ENCODE measurements at places on chromosomes 7 and 10.

DNA sequence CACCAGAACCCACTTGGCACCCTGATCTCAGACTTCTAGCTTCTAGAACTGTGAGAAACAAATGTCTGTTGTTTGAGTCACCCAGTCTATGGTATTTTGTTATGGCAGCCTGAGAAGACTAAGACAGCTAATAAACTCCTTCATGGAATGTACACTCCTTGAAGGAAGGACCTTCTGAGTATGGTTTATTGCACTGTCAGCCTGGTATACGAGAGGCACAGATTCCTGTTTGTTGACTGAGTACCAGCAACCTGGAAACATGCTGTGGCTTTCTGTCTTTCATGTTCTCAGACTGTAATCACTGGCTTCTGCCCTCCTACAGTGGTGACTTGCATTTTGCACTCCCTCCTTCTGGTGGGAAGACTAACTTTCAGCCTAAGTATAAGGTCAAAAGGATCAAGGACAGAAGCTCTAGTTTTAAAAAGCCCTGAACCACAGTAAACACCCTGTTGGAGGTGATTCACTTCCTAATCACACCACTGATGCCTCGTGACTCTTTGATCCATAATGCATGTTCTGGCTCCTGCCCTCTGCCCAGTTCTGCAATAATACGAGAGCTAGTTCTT is 319.0 kb upstream of the NPSR1 start:
- no peak for DNase-seq

DNA sequence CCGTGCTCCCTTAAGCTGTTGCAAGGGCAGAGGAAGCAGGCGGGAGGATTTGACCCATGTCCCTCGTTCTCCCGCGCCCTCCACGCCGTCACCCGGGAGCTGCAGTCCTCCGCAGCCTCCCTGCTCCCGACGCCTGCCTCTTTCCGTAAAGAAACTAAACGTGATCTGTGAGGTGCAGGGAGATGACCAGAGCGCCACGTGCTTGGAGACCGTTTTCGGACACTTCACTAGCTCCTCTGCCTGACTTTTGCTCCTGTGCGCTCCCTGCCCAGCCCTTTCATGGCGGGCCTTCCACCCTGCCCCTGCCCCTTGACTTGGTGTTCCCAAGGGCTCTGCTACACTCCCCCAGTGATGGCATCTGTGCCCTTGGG is 171.2 kb downstream of the LSM5 start:
- DNase-seq: no peak

- no peak for DNase-seq
These were observed 173.8 kb upstream of the PPP2R2D start for GRCh38 chr10:131726967-131727366.

DNA sequence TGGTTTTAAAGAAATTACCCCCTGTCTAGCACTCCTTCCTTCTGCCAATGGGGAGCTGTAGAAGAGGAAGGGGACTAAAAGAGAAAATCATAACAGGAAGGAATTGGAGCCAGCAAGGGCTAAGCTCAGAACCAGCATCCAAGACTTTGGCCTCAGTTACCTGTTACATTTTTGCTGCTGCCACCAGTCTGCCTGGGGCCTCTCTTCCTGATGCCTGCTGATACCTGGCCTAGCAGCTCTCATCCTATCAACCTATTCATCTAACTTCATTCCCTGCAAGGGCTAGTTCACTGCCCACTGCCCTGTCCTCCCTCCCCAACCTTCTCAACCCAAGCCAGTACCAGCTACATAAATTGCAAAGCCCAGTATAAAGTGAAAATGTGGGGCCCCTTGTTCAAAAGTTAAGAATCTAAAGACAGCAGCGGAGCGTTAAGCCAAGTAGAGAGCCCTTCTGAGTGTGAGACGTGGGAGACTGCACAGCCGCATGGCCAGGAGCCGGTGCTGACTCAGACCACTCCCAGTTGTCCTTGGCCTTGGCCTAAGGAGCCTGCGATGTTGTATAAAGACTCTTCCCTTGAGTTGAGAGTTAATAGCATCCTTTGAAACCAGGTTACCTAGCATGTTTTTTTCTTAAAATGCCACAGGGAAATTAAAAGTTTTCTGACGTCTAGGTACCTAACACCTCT is 13.2 kb upstream of the AOC1 start:
- no peak for DNase-seq

DNA sequence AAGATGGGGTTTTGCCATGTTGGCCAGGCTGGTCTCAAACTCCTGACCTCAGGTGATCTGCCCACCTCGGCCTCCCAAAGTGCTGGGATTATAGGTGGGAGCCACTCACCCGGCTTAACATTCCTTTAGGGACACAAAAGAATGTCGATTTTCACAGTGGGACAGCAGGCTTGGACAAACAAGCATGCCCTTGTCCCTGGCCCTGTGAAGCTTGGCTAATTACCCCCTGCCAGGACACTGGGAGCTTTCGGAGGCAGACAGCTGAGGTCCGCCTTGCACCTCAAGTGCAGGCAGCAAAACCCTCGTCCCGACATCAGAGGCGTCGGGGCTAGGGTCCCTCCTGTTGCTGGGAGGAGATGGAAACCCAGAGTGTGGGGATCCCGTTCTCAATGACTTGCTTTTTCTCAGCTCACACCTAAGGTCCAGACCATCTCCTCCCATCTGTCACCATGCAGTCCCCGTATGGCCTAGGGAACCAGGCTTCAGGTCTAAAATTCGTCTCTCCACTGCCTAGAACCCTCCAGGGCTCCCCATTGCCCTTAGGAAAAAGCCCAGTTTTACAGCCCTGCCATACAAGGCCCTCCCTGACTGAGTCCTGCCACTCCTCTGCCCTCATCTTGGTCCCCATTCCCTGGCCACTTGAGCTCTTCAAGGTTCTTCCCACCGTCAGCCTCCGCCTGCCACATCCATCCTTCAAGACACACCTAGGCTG is 6.3 kb upstream of the CLIP2 start:
- no peak for DNase-seq

DNA sequence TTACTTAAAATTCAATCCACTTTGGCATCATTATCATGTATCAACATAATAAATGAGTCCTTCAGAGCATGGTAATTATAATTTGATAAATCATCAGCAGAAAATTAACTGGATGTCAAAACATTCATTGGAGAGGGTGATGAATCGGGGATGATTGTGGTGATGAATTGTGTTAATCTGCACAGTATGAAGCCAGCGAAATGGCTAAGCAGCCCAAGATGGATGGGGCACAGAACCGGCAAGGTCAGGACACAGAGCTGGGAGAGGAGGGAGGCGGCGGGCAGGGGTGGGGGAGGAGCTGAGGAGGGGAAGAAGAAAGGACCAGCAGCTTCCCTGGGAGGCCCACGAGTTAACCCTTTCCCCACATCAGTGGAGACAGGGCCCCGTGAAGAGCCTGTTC is 536.1 kb downstream of the LRMDA start:
- DNase-seq: no peak

GRCh38 chr10:88840881-88841280 is 10.8 kb downstream of the ANKRD22 start:
- no peak for DNase-seq

GRCh38 chr7:132882714-132883428 is 199.0 kb downstream of the CHCHD3 start:
- no peak for DNase-seq

- DNase-seq: no peak
These were observed 198.3 kb downstream of the ADRA2A start for GRCh38 chr10:111275091-111275490.

DNA sequence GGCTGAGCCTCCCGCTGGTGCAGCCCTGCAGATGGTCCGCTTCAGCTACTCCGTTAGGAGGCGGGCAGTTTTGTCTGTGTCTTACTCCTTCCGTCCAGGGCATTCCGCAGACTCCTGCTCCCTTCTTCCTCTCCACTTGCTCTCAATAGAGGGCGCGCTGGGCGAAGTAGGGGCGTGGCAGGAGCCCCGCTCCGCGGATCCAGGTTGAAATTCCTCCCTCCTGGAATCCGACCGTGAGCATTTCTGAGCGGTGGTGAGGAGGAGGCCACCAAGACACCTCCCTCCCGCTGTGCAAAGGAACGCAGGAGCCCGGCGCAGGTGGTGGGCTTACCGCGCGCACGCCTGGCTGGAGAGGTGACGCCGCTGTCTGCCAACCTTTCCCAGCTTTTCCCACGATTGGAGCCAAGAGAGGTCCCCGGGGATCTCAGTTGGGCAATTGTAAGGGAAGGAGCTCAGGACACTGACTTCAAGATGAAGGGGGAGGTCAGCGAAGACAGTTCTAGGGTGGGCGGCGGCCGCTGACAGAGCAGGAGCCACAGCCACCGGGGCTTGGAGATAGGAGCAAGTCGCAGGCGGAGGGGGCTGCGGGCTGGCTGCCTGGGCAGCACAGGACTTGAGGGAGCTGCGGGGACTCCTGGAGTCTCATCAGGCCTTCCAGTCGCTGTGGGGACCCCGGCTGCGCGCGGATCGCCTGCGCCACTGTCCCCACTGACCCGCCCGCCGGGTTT is 1011.3 kb downstream of the XPNPEP1 start:
- DNase-seq: no peak

DNA sequence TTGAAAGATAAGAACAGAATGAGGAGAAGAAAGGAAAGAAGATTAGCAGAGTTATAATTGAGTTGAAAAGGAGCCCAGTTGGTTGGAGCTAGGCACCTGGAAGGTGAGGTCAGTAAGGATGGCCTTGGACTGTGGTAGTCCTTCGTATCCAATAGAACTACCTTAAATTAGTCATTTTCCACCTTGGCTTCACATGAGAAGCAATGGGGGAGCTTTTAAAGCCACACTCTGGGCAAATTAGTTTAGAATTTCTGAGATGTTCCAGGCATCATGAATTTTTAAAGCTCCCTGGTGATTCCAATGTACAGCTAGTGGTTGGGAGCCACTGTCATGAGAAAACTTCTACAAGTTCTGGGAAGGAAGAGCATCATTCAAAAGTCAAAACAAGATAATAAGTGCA is 27.3 kb upstream of the CYP3A5 start:
- no peak for DNase-seq

- no peak for DNase-seq
These were observed 114.1 kb downstream of the EMX2 start for GRCh38 chr10:117656385-117657367.

DNA sequence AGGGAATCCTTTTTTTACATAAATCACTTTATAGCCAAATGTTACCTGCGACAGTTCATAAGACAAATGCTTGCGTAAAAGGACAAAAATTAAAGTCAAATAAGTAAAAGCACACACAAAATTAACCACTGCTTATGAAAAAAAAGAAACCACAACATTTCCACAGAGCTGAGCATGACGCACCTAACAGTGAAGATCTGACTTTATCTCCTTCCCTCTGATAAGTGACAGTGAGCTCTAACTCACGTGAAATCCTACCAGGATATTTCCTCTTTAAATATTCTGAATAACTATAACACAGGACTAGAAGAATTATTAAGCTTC is 225.5 kb downstream of the SFMBT2 start:
- no peak for DNase-seq

GRCh38 chr7:143002106-143002505 is 24.8 kb downstream of the OR9A2 start:
- no peak for DNase-seq

DNA sequence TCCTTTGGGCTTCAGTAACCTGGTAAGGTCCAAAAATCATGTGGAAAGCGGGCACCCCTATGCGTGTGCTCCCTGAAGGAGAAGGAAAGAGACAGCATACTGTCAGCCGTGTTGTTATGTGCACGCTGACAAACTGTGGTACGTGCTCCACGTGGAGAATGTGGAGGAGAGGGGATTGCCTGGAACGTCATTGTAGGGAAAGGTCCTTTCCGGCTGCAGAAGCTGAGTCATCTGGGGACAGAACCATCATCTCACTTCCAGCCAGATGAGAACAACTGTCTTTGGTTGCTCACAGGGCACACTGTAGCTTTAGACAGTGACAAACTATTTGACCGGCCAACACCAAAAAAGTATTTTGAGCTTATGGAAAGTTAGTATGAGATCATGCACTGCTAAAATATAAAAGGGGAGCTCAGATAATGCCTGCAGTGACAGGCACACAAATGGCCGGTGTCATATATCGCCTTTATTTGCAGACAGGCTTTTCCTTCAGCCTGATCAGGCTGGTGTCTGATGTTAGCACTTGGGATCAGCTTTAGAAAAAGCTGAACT is 38.8 kb upstream of the GRB10 start:
- no peak for DNase-seq

DNA sequence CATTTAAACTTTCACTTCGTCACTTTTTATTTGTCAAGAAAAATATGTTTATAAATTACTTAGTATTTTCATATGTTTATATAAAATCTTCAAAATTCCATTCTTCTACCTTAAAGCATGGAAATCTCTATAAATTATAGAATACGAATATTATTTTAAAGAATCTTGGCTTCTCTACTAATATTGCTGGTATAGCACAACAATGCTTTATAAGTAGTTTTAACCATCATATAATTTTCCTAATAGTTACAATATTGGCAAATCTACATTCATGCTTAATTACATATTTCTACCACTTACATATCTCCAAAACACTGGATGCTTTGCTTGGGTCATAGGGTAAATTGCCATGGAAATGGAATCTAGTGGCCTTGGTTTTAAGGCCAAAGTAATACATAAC is 21.1 kb upstream of the ARMC3 start:
- no peak for DNase-seq

GRCh38 chr7:55550010-55550663 is 22.2 kb downstream of the VOPP1 start:
- DNase-seq: no peak

DNA sequence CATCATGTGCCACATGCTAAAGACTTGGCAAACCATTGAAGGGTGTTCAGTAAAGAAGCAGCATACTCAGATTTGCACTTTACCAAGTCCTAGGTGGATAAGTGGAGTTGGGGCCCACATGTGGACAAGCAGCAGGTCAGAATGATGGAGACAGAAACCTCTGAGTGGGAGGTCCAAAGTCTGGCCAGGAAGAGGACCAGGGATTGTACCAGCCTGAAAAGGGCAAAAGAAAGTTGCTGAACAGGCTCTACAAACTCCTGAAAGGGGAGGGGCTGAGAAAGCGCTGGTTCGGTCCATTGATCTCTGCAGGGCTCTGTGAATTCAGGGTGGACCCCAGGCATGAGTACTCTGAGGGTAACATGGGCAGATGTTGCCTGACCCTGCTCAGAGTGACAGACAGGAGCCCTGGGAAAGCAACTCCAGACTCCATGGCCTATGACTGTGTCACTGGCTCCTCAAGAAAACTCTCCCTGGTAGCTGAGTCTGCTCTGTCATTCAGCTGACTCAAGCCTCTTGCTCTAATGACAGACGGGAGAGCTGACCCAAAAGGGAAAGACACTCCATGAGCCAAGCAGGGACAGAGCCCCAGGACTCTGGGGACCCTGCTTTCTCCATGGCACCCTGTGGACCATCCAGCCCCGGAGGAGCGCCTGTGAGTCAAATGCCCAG is 68.5 kb downstream of the TBXAS1 start:
- no peak for DNase-seq

DNA sequence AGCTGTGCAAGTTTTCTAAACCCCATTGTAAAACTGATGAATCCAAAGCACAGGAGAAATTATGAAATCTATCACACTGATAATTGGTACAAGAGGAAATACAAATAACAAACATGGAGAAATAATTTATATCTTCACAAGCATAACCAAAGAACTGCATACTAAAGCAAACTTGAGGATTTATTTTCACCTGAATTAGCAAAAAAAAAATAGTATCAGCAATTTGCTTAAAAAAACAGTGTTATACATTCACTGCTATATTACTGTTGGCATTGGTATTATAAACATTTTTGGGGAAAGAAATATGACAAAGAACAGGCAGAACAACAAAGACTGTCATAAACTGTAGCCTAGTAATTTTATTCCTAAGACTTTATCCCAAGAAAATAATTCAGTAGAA is 230.8 kb upstream of the NRP1 start:
- no peak for DNase-seq

GRCh38 chr10:19595212-19595845 is 220.9 kb upstream of the PLXDC2 start:
- no peak for DNase-seq
